ENCODE measurements at places on chromosomes 13 and 19.

GRCh38 chr13:95003019-95003813, 290.9 kb upstream of the SOX21 start:
- no peak for DNase-seq

DNA sequence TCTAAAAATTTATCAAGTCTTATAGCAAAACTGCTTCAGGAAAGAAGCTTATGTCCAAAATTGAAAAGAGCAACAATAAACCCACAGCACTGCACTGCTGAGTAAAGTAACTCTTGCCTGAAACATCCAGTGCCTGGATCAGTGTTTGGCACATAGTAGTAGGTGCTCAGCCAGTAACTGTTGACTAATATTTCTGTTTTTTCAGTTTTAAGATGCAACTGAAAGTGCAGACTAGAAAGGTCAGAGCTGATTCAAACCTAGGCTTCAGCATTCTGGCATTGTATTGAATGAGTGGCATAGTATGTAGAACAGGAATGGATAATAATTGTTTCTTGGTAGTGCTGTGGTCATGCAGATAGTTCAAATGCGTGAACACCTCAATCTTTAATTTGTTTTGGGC, 67.6 kb downstream of the UBL3 start:
- DNase-seq, result no peak

- DNase-seq, result no peak
Measured at GRCh38 chr19:14804765-14805164, 26.4 kb upstream of the ADGRE2 start.

- no peak for DNase-seq
Measured at GRCh38 chr19:38959618-38960017, 15.9 kb downstream of the FBXO17 start.

GRCh38 chr13:80906860-80907259, 565.9 kb upstream of the SPRY2 start:
- DNase-seq, result no peak

GRCh38 chr13:109204657-109205056, 575.2 kb downstream of the MYO16 start:
- DNase-seq, result no peak

DNA sequence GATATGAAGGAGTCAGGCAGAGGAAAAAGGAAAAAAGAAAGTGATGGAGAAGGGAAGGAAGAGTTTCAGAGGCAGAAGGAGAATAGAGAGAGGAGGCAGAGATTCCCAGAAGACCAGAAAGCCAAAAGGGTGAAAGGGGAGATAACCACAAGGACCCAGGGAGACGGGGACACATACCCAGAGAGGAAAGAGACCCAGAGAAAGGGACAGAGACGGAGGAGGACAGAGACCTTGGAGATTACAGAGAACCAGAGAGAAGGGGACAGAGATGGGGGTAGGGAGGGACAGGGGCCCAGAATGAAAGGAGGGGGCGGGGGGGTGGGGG, 1.4 kb downstream of the PTH2 start:
- DNase-seq, result no peak

GRCh38 chr13:44726214-44726613, 150.1 kb upstream of the TSC22D1 start:
- DNase-seq, result no peak

DNA sequence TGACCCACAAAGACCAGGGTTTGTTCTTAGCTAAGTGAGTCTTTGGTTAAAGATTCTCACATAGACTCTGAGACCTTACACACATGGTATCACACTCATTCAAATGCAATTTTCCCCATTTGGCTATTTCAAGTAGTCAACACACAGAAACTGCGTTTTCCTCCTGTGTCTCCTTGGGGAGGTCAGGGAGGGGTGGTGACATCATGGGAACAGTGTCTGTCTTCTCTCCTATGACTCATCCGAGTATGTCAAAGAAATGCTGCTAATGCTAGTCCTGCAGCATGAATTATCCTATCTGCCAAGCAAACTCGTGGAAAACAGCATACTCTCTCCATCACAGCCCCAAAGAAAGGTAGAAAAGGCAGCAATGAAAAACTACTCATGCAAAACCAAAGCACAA, 100.2 kb downstream of the ENOX1 start:
- DNase-seq, result no peak

DNA sequence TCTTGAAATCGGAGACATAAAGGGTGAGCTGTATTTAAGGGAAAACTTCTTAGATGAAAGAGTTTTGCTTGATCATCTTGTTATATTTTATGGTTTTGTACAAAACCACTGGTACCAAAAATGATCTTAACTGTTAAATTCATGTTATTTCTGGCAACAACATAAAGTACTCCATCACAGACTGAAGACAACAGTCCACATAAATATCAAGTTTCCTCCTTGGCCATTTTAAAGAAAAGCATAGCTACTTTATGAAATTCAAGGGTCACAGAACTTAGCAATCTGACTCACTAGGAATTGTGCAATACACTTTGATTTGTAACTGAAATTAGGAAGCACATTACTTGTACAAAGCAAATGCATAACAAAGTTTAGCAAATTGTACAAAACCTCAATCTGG, 66.3 kb downstream of the TBC1D4 start:
- no peak for DNase-seq

DNA sequence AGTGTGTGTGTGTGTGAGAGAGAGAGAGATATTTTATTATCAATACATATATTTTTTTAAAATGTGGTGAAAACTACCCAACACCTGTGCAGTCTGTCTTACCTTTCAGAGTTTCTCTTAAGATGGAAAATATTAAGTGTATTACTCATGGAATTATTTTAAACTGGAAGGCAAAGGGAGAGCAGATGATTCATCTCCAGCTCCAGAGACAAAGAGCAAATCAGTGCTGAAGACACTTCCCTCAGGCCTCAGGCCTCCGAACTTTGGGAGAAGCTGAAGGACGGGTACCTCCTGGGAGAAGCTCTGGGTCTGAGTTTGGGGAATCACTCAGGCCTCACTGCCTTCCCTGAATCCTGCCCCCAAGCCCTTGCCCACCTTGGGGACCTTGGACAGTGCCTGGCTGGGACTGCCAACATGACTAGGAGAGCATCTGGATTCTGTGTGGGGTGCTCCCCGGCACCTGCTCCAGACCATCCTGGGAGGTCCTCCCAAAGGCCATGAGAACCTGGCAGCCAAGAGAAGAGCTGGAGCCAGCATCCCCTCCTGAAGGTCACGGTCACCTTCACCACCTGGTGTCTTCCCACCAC, 170.4 kb upstream of the UBL3 start:
- DNase-seq, result no peak

- no peak for DNase-seq
Measured at GRCh38 chr19:5958074-5958850, 19.7 kb downstream of the RANBP3 start.

DNA sequence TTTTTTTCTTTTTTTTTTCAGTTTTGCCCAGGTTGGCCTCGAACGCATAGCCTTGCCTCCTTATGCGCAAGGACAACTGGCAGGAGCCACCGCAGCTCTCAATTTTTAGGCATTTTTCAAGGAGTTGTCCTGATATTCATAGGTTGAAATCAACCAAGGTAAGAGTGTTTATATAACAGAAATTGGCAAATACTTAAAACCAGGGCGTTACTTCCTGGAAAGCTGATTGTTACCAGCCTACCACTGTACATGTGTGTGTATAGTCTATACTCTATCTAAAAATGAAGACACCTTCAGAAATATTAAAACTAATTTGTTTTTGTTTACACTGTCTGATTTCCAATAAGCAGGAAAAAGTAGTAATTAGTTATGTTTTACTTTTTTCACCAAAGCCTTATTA, 39.2 kb downstream of the GPC6 start:
- no peak for DNase-seq

GRCh38 chr13:113816254-113816929, 47.5 kb downstream of the GAS6 start:
- DNase-seq, result no peak

DNA sequence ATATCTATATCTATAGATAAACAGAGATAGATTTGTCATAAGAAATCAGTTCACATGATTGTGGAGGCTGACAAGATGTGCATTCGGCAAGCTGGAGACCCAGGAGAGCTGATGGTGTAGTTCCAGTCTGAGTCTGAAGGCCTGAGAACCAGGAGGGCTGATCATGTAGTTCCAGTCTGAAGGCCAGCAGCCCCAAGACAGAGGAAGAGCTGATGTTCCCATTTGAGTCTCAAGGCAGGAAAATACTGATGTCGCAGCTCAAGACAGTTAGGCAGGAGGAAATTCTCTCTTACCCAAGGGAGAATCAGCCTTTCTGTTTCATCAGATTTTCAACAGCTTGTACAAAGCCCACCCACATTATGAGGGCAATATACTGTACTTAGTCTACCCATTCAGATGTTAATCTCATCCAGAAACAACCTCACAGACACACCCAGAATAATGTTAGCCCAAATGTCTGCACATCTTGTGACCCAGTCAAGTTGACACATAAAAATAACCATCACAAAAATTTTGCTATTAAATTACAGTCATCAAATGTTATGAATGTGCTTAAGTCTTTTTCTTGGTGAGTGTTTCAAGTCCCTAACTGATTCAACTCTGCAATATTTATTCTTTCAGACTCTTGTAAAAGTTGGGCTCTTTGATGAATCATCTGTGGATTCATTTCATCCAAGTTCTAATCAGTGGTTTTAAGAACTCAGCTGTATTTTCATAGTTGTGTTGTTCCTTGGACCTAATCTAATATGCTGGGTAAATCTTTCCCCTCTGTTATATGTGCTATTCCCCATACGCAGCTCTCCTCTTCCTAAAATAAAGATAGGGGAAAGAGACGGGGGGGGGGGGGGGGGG, 22.7 kb upstream of the LRCH1 start:
- no peak for DNase-seq

DNA sequence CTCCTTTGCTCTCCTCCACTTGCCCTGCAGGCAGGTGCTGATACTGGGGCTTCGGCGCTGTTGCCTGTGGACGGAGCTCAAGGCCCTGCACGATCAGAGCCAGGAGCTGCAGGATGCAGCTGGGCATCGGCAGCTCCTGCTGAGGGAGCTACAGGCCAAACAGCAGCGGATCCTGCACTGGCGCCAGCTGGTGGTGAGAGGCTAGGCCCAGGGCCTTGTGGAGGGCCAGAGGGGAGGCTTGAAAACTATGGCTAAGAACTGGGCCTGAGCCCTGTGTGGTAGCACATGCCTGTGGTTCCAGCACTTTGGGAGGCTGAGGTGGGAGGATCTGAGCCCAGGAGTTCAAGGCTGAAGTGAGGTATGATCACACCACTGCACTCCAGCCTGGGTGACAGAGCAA, 6.3 kb downstream of the HAUS5 start:
- no peak for DNase-seq

DNA sequence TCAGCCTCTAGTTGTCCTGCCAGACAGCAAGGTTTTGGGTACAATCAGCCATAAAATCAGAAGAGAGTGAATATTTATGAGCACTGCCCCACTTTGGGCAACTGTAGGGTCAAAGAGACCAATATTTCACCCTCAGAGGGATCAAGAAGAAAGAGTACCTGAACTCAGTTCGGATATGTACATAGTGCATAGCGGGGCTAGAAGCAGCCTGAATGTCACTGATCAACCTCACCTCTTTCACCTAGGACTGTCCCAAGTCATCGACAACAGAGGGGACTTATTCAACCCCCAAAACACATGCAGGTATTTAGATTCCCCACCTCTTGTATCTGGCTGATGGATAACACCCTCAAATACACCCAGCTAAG, 446.9 kb downstream of the COG6 start:
- no peak for DNase-seq

- no peak for DNase-seq
Measured at GRCh38 chr19:35911790-35912189, 3.7 kb upstream of the TYROBP start.

DNA sequence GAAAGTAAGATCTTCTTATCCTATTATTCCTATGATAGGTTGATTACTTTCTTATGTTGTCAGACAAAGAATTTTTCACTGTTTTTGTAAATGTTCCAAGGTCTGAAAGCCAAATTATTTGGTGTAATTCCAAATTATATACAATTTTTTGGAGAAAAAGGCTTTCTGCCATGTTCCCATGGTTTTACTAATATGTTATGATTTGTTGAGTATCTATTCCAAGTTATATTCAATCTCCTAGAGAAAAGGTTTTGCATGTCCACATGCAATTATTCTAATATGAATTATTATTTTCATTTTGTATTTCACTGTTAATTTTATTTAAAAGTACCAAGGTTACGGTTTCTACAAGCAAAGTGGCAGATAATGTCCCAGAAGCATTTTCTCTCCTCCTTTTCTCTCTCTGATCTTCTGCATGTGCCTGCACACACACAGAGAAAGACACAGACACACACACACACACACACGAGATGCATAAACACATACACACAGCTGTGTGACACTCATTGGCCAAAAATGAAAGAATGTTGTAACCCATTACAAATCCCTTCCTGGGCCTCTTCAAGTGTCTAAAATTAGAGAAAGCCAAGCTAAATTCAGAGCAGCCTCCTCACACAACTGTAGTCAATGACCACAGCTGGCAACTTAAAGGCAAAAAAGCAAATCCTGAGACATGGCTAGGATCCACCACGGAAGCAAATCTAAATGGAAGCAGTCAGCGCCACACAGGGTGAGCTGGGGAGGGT, 621.0 kb downstream of the EFNB2 start:
- DNase-seq, result no peak

DNA sequence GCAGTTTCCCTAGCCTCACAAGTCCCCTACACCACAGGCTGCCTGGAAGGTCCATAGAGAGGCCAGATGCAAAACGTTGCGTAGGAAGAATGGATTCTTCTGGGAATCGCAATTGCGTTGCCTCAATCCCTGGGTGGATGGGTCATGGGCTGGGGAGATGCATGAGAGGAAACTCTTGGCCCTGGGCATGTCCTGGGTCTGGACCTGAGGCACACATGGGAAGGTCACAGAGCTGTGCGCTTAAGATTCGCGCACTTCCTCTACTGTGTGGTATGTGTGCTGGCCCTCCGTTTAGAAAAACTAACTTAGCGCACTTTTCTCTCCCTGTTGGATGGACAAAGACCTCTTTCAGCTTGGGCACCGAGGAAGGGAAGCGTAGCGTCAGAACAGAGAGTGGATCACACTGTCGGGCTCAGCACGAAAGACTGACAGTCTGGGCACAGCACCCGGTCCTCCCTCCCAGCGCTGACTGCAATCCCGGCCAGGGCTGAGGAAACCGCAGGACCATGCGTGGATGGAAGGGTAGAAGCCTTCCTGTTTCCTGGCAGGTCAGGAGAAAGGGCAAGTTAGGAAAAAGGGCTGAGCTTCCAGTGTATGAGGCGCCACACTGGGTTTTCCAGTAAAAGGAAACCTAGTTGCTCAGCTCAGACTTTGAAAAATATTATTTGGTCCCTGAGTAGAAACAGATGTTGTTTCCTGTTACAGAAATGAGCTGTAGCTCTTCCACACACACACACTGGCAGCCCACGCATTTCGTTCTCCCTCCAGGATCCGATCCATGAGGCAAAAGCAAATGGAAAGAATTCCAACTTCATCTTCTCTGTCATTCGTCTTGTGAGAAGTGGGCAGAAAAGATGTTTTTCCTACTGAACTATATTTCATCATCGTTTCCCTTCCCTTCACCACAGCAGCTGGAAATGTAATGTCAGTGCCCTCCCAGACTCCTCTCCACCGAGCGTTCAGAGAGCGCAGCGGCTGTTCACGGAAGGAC, 86.0 kb downstream of the ING1 start:
- no peak for DNase-seq
